Muscle of leg (tissue), 16 donors: ENCODE measurements at places on chromosomes 16 and 17.

GRCh38 chr17:75047398-75048098 is 523 bp downstream of the KCTD2 start:
- peak overlapping the region; percentile 83 for H3K27ac ChIP-seq
- peaks cover 20% of the 10 kb centered on the region for H3K36me3 ChIP-seq
- H3K27me3 ChIP-seq, result no peaks in the 10 kb centered on the region
- peak; percentile 70 for DNase-seq
- H3K4me3 ChIP-seq, result peak overlapping the region; percentile 100

DNA sequence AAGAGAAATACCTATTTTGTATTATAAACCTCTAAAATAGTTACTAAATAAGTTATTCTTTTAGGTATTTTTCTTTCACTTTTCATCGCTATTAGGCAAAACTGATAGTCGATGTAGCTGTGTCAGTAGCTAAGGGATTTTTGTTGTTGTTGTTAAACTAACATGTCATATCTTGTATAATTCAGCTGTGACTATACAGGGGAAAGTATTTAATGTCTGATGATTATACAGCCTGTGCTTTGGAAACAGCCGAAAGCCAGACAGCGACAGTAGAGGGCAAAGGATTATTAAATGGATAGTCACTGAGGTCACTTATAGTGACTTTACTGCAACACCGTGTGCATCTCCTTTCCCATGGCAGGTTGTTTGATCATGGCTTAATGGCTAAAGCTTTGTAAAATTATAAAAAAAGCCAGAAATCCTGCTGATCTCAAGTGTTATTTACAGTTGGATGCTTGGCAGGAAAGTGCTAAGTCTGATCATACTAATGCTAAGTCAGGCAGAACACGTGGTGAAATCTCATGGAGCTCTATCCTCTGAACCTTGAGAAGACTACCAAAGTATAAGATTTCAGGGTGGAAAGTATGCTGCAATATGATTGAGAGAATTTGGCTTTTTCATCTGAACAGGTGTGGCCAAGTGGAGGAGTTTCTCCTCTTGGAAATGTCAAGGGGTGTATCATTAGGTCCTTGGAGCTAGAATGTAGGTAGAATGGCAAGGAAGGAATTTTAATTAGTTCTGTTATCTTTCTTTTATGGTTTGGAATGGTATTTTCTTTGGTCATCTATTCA is 88.4 kb downstream of the FTO start:
- H3K27ac ChIP-seq, result no peak overlapping the region
- no peak overlapping the region for H3K4me3 ChIP-seq
- DNase-seq, result no peak

DNA sequence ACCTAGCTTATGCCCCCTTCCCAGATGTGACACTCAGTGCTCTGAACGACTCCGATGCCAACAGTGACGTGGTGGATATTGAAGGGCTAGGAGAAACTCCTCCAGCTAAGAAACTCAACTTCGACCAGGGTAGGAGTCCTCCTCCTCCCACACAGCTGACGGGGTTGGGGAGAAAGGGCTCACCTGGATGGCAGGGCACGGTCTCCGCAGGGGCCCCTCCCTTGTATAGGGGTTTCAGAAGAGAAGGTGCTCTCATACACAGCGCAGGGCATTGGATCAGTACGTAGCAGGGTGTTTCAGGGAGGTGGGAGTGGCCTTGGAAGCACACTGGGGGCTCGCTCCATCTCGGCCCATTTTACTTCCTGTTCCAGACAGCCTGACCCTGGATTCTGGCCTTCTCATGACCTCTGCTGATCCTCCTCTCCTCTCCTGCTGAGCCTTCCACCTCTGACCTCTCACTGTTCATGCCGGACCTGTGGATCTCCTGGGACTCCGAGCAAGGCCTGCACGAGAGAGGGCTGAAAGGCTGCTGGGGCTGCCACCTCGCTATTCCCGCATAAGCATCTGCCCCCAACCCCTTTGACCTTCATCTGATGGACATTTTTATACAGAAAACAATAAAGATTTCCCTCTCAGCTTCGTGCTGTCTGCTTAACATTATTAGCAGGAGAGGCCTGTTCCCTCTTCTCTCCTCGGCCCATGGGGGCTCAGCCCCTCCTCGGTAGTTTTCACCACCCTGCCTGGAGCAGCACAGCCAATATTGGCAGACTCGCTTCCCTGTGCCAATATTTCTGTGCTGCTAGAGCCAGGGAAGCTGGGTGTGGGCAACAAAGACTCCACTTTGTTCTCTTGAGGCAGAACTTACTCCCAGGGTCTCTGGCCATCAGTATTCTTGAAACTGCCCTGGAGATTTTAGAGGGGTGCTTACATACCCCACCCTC is 4.7 kb downstream of the RNASEK start:
- H3K27ac ChIP-seq, result no peak overlapping the region
- peaks cover 12% of the 10 kb centered on the region for H3K27me3 ChIP-seq
- peaks cover 56% of the 10 kb centered on the region for H3K4me1 ChIP-seq
- no peak for DNase-seq
- H3K36me3 ChIP-seq, result peaks cover 12% of the 10 kb centered on the region

GRCh38 chr17:76395980-76396379 is 11.6 kb downstream of the SPHK1 start:
- no peak overlapping the region for H3K4me3 ChIP-seq
- no peak overlapping the region for H3K27ac ChIP-seq
- peaks cover 78% of the 10 kb centered on the region for H3K36me3 ChIP-seq
- H3K4me1 ChIP-seq, result peaks cover 4% of the 10 kb centered on the region
- no peaks in the 10 kb centered on the region for H3K27me3 ChIP-seq

GRCh38 chr16:55671974-55672280 is 16.1 kb downstream of the SLC6A2 start:
- peaks cover 8% of the 10 kb centered on the region for H3K4me1 ChIP-seq
- no peak for DNase-seq
- H3K27me3 ChIP-seq, result no peaks in the 10 kb centered on the region
- no peak overlapping the region for H3K4me3 ChIP-seq

GRCh38 chr17:73090396-73091202 is 1.9 kb downstream of the SLC39A11 start:
- no peak for DNase-seq
- H3K27ac ChIP-seq, result no peak overlapping the region

- DNase-seq, result no peak
- peaks cover 96% of the 10 kb centered on the region for H3K27me3 ChIP-seq
- peak overlapping the region; percentile 1 for H3K27ac ChIP-seq
- H3K4me3 ChIP-seq, result no peak overlapping the region
- H3K4me1 ChIP-seq, result peaks cover 48% of the 10 kb centered on the region
These were observed 2.7 kb downstream of the FOXJ1 start for GRCh38 chr17:76138234-76138895.

GRCh38 chr17:27549251-27549893 is 81.6 kb upstream of the LGALS9 start:
- DNase-seq, result peak; percentile 73
- H3K4me3 ChIP-seq, result no peak overlapping the region
- H3K4me1 ChIP-seq, result peaks cover 33% of the 10 kb centered on the region
- no peaks in the 10 kb centered on the region for H3K36me3 ChIP-seq
- no peak overlapping the region for H3K27ac ChIP-seq

GRCh38 chr17:82041144-82041814 is 3.8 kb upstream of the DCXR start:
- no peaks in the 10 kb centered on the region for H3K27me3 ChIP-seq
- no peak overlapping the region for H3K4me3 ChIP-seq
- H3K4me1 ChIP-seq, result peaks cover 13% of the 10 kb centered on the region
- no peak for DNase-seq
- peaks cover 2% of the 10 kb centered on the region for H3K36me3 ChIP-seq

DNA sequence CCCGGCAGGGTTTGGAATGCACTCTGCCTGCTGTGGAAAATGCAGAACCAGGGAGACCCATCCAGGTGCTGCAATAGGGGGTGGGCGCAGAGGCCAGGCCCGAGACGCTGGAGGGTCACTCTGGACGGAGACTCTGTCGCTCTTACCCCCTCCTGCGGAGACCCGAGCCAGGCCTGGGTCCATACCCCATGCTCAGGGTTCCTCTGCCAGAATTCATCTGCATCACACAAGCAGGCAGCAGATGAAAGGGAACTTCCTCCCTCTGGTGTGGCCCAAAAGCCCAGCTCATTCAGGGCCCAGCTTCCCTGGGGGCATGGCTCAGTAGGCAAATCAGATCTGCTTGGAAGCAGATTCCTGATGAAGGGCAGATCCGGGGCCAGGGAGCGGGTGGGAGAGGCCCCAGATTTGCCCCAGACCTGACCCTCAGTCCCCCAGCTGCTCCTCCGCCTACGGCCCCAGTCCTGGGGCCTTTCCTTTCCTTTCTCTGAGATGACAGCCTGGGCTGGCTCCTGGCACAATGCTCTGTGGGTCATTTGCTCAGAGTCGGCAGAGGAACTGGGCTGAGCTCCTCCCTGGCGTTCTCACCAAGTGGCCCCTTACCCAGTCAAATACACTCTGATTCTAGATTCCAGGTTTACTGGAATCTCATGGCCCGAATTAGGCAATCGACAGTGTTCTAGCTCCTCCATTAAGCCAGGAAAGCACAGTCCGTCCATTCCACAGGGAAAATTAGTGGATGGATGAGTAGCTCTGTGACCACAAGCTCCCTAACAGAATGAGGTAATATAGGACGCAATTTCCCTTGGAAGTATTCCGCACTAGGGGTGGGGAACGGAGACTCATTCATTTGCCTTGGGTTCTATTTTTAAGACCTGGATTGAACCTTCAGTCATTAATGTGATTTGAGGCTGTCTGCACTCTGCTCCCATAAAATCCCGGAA is 19.1 kb upstream of the RASD1 start:
- H3K4me1 ChIP-seq, result peaks cover 62% of the 10 kb centered on the region
- no peak overlapping the region for H3K4me3 ChIP-seq
- no peaks in the 10 kb centered on the region for H3K36me3 ChIP-seq
- DNase-seq, result peak; percentile 89
- H3K27me3 ChIP-seq, result no peaks in the 10 kb centered on the region
- H3K27ac ChIP-seq, result peak overlapping the region; percentile 49

DNA sequence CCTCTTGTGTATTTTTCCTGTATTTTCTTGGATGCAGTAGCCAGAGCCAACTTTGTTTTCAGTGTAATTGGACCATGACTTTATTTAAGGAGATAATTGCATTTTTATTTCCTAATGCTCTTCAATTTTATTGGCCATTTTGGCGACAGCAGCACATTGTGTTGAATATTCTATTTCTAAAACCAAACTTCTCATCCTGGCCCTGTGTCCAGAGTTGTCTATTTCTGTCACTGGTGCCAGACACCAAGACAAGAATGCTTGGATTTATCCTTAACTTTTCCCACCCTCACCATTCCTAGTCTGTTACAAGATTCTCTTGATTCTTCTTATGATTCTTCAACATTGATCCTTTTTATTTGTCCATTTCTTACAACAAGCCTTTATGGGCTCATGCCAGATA is 37.1 kb downstream of the ARHGAP44 start:
- H3K27ac ChIP-seq, result no peak overlapping the region
- no peaks in the 10 kb centered on the region for H3K4me1 ChIP-seq
- H3K36me3 ChIP-seq, result no peaks in the 10 kb centered on the region
- peak; percentile 33 for DNase-seq
- no peak overlapping the region for H3K4me3 ChIP-seq
- H3K27me3 ChIP-seq, result no peaks in the 10 kb centered on the region

GRCh38 chr17:45814622-45815606 is 29.8 kb upstream of the SPPL2C start:
- H3K27me3 ChIP-seq, result peaks cover 9% of the 10 kb centered on the region
- H3K36me3 ChIP-seq, result no peaks in the 10 kb centered on the region
- DNase-seq, result no peak
- no peak overlapping the region for H3K4me3 ChIP-seq
- peaks cover 7% of the 10 kb centered on the region for H3K4me1 ChIP-seq

DNA sequence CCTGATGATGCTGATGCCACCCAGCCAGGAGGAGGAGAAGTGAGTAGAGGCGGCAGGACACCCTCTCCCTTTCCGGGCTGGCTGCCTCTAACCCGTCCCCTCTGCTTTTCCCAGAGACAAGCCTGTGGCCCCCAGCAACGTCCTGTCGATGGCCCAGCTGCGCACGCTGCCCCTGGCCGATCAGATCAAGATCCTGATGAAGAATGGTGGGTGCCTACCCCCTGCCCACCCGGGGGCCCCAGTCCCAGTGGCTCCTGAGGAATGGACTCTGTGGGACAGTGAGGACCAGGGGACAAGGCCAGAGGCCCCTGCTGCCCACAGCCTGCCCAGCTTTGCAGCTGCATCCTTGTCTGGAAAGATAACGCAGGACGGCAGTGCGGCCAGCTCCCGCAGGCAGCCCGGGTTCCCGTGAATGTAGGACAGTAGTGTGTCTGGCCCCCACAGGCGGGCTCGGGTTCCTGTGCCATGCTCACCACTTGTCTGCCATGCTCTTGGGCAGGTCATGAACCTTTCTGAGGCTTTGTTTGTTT is 19.9 kb downstream of the POLR3E start:
- no peak overlapping the region for H3K27ac ChIP-seq
- DNase-seq, result no peak

DNA sequence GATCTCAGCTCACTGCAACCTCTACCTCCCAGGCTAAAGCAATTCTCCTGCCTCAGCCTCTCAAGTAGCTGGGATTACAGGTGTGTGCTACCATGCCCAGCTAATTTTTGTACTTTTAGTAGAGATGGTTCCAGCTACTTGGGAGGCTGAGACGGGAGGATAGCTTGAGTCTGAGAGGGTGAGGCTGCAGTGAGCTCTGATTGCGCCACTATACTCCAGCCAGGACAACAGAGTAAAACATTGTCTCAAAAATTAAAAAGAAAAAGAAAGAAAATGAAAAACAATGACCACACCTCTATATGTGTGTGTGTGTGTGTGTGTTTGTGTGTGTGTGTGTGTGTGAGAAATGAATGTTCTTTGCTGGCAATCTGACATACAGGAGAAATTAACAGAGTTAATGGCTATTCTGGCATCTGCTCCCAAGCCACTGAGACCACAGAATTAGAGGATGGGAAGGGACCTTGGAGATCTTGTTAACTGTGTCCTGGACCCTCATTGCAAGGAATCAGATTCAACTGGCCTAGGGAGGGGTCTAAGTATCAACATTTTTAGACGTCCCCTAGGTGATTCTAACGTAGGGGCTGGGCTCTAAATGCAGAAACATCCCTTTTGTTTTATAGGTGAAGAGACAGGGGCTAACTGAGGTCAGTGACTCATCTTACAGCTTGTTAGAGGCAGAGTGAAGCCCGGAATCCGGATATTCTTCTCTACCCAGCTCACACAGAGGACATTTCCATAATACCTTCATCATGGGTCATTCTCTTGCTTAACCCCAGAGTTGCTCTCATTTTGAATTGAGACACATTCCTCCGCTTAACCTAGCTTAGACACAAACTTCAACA is 16.4 kb upstream of the MARCHF10 start:
- H3K4me1 ChIP-seq, result peaks cover 15% of the 10 kb centered on the region
- no peak overlapping the region for H3K27ac ChIP-seq
- no peak for DNase-seq
- no peak overlapping the region for H3K4me3 ChIP-seq
- no peaks in the 10 kb centered on the region for H3K27me3 ChIP-seq

DNA sequence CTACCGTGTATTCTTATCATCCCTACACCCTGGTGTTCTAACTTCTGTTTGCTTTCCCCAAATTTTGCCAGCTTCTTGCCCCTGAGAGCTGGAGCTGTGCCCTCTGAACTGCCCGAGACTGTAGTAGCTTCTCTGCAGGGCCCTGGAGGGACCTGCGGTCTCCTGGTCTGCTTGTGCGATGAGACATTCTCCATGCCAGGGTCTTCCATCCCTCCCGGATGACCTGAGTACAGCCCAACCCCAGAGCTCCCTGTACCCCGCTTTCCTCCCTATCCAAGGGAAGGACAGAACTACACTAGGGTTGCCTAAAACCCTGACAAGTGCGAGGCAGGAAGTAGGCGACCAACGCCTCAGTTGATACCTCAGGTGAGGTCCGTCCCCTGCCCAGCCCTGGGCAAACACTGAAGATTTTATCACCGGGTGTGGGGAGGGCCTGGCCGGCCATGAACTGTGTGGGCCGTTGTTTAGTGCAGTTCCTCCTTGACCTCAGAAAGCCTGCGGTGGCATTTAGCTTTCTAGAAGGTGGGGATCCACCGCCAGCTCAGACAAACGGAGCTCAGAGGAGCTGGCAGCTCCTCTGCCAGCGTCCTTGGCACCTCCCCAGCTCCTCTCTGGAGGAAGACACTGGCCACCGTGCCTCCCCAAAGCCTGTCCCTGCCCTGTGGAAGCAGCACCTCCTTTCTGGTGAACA is 13.7 kb downstream of the CANT1 start:
- no peak overlapping the region for H3K4me3 ChIP-seq
- H3K27ac ChIP-seq, result no peak overlapping the region
- no peaks in the 10 kb centered on the region for H3K27me3 ChIP-seq
